ENCODE measurements at places on chromosomes 5 and 9.

- peak; percentile 34 for DNase-seq
Observed at GRCh38 chr5:134070725-134071613, 43.5 kb upstream of the TCF7 start.

GRCh38 chr5:88925692-88926490, 42.9 kb upstream of the MEF2C start:
- no peak for DNase-seq

- DNase-seq: no peak
Observed at GRCh38 chr5:156444753-156445291, 117.9 kb downstream of the SGCD start.

- DNase-seq: no peak
Observed at GRCh38 chr9:37947977-37948376, 44.0 kb upstream of the SLC25A51 start.

Data from fibroblast of villous mesenchyme (primary cell).